RWPE2 (cell line): ENCODE measurements at places on chromosomes 4 and X.

- DNase-seq: no peak
Observed at GRCh38 chr4:8637456-8637984, 45.0 kb downstream of the CPZ start.

GRCh38 chr4:35700663-35701062 is 543.7 kb downstream of the ARAP2 start:
- DNase-seq: no peak

DNA sequence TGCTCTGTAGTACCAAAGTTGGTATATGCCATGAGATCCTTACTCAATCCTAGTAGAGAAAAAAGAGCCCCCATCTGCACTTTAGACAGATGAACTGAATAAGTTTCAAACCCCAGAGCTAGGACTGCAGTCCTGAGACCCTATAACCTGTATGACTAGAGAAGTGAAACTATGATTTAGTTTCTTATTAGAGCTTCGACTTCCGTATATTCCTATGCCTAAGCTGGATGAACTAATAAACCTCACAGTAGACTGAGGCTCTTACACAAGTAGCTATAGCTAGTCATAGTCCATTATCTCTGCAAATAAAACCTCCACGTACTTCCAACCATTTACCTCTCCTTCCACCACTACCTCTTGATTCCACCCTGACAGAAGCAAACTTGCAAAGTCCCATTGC is 6.3 kb upstream of the OTUD4 start:
- no peak for DNase-seq

- no peak for DNase-seq
Observed at GRCh38 chrX:119488749-119489148, 20.5 kb downstream of the SLC25A5 start.

DNA sequence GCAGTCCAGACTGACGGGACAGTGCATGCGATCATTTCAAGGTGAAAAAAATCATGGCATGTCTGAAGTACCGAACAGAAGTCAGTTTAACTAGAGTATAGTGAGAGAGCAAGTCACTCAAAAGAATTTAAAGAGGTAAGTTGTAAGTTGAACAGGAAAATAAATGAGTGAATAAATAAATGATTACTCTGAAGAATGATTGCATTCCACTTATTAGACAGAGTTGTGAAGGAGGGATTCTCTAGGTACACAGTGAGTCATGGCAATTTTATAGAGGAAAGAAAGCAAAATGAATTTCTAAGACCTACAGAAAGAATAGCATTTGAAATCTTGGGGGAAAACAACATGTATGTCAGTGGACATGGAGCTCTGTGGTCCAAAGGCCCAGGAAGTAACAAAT is 37.1 kb upstream of the SLC7A11 start:
- DNase-seq: no peak

DNA sequence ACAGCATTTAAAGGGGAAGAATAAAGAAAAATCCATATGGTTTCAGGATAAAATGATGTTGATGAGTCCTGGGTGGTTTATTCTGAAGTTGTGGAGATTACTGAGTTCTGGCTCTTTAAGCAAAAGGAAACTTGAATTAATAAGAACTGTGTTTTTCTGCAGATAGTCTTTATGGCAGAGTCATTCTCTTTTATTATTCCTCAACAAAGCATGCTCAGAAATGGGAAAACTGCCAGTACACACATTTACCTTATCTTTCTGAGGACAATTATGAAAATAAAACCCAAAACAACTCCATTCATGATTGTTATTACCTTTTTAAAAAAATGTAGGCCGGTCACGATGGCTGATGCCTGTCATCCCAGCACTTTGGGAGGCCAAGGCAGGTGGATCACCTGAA is 58.5 kb downstream of the ADD1 start:
- DNase-seq: no peak

- DNase-seq: no peak
Observed at GRCh38 chr4:9899306-9900055, 118.0 kb downstream of the DRD5 start.

DNA sequence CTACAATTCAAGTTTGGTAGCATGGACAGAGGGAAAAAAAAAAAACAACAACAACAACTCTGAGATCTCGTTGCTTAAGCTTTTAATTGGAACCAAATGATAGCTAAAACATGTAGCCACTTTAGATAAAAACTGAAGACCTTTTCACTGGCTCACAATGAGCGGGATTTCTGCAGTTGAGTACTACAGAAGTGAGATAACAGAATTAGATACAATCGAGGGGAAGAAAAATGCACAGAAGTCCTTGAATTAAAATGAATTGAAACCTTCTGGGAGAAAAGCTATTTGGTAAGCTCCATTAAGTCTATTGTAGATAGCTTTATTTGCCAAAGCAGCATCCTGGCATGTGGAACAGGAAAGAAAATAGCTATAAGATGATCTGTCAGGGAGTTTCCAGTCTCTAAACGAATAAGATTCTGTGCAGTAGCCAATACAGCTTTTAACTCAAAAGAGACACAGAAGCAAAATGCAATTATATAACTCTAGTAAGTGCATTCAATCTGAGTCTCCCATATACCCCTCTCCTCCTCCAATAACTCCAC is 248.5 kb downstream of the ENOX2 start:
- no peak for DNase-seq

- DNase-seq: no peak
Observed at GRCh38 chr4:106659371-106659770, 290.8 kb upstream of the GIMD1 start.

- DNase-seq: no peak
Observed at GRCh38 chr4:160020804-160021203, 917.9 kb downstream of the RAPGEF2 start.

GRCh38 chrX:55033429-55033828 is 2.7 kb upstream of the ALAS2 start:
- no peak for DNase-seq

DNA sequence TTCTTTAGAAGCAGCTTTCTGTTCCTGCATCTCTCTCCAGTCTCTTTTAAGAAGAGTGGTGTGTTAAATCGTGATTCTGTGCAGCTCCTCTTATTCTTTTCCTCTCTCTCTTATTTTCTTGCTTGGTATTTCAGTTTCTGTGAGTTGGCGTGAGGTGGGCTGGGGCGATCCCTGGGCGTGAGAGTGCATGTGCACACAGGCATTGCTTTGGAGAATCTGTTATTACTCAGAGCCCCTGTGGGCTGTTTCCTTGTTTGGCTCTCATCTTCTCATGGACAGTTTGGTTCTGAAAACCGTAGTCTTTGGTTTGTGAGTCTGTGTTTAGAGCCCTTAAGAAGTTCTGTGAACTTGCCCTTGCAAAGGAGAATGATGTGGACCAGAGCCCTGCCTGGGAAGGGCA is 97.2 kb upstream of the CLNK start:
- no peak for DNase-seq

GRCh38 chr4:10965196-10965595 is 280.6 kb upstream of the CLNK start:
- no peak for DNase-seq

- DNase-seq: no peak
Observed at GRCh38 chrX:135373357-135373756, 48.4 kb upstream of the SMIM10L2A start.

GRCh38 chr4:108885211-108885610 is 122.4 kb upstream of the ETNPPL start:
- no peak for DNase-seq

GRCh38 chr4:19879330-19879729 is 372.4 kb upstream of the SLIT2 start:
- no peak for DNase-seq

GRCh38 chr4:140163029-140163810 is 9.2 kb upstream of the MAML3 start:
- DNase-seq: no peak
